Kidney glomerular epithelial cell (primary cell): ENCODE measurements at places on chromosomes 12 and 14.

DNA sequence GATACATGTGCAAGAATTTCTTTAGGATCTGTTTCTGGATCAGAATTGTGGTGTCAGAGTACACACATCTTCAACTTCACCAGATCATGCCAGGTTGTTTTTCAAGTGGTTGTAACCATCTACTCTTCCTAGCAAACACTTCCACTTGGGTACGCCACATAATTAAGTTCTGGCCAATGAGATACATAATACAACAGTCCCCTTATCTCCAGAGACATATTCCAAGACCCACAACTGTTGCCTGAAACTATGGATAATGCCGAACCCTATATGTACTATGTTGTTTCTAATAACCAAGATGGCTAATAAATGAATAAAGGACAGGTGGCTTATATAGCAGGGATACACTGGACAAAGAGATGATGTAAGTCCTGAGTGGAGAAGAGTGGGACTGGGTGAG is 2.5 kb upstream of the CHPT1 start:
- no peak for DNase-seq

DNA sequence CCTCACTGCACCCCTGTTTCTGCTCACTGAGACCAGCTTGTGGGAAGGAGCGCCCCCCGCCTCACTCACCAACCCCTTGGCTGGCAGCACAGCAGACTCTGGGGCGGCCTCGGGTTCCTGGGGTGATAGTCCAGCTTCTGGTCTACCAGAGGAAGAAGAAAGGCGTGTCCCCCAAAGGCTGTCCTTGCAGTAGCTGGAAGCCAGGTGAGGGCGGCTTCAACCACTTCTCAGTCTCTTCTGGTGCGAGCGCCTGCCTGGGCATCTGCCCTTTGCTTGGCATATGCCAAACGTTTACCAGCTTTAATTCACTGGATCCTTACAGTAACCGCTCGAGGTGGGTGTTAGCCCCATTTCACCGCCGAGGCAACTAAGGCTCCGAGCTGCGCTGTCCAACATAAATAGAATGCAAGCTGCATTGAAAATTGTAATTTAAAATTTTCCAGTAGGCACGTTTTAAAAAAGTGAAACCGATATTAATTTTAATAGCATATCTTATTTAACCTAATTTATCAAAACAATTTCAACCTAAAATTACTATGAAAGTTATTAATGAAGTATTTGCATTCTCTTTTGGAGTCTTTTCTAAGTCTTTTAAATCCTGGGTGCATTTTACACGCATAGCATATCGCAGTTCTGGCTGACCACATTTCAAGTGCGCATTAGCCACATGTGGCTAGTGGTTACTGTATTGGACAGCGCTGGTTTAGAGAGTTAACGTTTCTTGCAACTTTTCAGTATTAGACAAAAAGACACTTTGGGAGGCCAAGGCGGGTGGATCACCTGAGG is 872 bp downstream of the FAM177A1 start:
- peak; percentile 31 for DNase-seq

- peak; percentile 98 for DNase-seq
Measured at GRCh38 chr14:88995437-88996198, 171.2 kb downstream of the TTC8 start.

GRCh38 chr12:76879710-76880518 is 1.1 kb upstream of the CSRP2 start:
- DNase-seq: no peak

DNA sequence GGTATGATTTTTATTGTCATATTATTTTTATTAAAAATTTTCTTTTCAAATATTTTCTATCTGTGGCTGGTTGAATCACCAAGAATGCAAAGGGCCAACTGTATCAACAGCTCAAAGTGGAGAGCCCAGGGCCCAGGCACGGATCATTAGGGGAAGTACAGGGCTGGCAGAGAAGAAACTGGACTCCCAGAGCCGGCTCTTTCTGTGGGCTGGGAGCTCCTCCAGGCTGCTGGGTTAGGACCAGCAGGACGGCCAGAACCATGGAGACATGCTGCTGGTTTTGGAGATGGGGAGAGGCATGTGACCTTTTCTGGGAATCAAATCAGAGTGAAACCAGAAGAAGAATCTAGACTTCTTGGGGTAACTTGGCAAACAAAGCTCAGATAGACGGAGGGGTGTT is 220.5 kb downstream of the CACNA1C start:
- no peak for DNase-seq

DNA sequence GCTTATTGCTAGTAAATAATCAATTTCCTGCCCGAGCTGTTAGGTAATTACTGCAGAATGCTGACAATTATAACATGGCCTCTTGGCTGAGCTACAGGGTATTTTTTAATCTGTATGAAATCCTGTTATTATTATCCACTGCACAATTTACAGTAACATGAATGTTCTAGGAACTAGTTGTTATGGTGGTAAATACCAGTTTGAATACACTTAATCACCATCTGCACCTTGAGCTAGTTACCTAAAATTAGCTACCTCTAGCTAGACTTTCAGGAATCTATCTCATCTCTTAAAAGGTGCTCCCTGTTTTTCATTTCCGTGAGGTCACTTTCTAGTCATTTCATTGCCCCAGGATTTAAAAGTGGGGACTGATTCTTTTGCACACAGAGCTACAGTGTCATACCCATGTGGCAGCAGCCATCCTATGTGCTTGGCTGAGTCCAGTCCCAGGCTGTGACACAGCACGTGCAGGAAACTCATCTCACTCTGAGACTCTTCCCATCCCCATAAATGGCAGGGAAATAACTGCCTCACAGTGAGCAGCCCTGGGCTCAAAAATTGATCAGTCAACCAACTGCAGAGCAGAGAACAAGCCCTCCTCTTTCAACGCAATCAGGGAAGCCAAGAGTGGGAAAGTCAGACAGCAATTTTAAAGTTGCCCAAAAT is 37.6 kb downstream of the DCP1B start:
- no peak for DNase-seq

- DNase-seq: no peak
Measured at GRCh38 chr14:73720636-73721035, 6.5 kb upstream of the PNMA1 start.

DNA sequence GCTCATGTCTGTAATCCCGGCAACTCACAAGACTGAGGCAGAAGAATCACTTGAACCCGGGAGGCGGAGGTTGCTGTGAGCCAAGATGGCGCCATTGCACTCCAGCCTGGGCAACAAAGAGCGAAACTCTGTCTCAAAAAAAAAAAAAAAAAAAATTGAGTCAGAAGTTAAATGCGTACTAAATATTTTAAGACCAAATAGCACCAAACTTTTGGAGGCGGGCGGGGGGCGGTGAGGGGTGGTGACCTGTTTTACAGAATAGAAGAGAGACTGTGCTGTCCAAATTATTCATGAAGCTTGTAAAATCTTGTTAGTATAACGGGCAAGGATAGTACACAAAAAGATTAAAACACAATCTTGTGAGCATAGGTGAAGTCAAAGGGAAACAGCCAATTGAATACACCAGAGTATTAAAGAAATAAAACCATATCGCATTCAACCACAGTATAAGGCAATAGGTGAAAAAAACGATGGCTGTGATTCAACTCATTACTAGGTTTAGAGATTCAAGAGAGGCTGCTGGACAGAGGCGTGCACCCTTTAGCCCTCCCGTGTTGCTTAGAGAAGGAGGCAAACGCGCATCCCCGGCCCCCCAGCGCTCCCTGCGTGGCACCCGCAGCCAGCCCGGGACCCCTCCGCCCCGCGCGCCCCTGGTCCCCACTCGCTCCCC is 571 bp downstream of the ZNF891 start:
- peak; percentile 25 for DNase-seq

DNA sequence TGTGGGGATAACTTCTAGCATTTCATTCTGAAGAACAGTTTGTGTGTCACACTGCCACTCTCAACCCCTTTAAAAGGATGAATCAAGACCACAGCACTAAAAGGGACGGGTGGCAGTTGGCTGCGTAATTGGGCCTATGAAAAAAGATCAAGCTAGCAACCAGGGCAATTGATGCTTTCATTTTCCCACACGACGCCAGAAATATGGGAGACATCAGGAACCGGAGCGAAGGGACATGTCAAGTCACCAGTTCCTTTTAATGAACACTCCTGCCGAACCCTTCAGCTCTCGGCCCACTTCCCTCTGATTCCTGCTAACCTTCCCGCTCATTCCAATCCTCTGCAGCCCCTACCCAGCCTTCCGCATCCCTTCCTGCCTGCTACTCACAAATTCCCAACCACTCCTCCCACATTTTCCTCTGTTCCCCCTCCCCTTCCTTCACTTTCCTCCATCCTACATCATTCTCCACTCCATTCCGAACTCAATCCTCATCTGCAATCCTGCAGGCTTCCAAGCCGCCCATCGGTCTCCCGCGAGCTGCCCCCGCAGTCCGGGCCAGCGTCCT is 753 bp downstream of the CSRNP2 start:
- peak; percentile 34 for DNase-seq

DNA sequence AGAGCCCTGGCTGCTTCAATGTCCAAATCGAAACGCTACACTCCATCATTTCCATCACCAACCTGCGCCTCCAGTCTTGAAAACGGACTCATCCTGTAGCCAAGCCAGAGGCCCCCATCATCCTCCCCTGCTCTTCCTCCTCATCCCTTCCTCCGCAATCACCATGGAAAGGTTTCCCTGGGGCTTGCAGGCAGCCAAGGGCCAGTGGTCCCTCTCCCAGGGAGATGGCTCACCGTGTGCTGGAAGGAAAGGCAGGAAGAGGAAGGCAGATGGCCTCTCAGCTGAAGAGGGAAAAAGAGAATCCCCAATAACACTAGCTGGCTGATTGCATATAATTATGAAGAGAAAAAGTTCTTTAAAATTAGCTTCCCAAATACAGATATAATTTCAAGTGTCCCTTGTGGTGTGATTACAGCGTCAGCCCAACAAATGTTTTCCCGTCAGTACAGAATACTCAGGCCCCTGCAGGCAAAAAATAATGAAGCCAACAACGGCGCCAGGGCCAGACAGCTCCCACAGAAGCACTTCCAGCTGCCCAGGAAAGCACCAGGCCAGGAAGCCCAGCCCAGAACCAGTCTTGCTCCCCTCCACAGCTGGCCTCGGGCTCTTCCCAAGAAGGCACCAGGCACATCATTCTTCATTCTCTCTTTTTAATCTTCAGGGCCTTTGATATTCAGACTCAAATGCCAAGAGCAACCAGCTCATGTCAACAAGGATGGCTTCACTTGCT is 24.7 kb downstream of the ITPK1 start:
- no peak for DNase-seq

DNA sequence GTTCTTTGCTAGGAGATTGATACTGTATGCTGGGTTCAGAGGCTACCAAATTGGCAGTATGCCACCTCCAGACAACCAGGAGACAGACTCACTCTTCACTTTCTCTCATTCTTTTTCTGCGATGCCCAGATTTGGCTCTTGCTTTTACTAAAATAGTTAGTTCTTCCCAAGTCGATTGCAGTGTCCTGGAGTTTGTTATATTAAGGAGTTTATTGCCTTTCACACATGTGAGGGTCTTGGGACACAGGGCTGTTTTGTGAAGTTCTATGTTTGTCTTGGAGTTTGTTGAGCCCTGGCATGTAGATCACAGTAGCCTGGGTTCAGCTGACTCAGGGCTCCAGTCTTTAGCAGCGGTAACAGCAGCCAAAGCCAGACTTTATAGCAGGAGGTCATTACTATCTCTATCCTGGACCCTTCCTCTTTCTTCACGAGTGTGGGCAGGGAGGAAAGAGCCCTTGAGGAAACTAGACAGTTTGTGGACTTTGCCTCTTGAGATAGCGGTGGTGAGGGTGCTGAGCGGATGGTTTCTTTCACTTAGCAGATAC is 1.6 kb downstream of the MLEC start:
- peak; percentile 46 for DNase-seq
